Kasumi-1 (cell line): ENCODE measurements at places on chromosomes 2 and 18.

DNA sequence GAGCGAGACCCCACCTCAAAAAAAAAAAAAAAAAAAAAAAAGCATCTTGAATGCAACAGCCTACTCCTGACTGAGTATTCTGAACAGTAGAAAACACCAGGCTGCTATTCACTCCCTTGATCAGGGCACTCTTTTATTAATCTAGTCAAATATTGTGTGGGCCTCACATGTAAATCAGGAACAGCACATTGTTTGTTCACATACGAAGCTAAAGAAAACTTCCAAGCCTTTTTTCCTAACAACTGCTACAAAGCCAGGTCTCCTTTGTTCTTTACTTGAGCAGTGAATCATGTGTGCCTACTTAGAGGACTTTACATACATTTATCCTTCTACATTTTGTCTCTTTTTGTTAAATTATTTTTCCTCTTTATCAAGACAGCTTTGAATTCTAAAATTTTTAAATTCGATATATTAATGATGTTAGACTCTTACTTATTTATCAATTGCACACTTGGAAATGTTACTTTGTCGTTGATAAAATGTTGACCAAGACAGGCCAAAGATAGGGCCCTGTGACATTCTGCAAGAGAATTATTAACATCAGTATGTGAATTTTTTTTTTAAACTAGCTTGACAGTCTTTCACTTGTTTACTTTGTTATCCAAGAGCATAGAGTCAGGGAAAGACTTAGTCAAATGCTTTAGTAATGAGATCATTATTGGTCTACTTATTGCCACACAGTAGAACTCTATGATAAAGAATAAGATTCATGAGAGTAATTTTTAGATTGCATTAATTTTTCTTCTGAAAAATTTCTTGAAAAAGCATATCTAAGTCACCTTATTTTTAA lies 13.2 kb downstream of the SPATS2L start:
- DNase-seq: no peak

- DNase-seq: no peak
Measured at GRCh38 chr2:56099963-56100362, 83.8 kb upstream of the CCDC85A start.

DNA sequence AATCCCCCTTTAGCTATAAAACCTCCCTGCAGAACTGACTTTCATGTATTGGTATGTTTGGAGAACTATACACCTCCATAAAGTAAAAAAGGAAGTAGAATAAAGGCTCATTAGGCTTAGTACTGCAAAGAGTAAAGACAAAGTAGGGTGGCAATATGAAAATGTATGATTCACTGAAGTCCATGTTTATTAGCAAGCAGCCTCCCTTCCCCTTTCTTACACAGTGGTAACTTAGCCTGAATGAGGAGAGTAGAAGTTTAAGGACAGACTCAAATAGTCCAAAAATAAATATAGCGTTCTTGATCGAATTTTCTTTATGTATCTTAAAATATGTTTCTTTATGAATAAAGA lies 1.5 kb downstream of the ZNF804A start:
- peak; percentile 93 for DNase-seq

GRCh38 chr2:109127556-109127955 lies 1.4 kb upstream of the SH3RF3 start:
- DNase-seq: no peak

DNA sequence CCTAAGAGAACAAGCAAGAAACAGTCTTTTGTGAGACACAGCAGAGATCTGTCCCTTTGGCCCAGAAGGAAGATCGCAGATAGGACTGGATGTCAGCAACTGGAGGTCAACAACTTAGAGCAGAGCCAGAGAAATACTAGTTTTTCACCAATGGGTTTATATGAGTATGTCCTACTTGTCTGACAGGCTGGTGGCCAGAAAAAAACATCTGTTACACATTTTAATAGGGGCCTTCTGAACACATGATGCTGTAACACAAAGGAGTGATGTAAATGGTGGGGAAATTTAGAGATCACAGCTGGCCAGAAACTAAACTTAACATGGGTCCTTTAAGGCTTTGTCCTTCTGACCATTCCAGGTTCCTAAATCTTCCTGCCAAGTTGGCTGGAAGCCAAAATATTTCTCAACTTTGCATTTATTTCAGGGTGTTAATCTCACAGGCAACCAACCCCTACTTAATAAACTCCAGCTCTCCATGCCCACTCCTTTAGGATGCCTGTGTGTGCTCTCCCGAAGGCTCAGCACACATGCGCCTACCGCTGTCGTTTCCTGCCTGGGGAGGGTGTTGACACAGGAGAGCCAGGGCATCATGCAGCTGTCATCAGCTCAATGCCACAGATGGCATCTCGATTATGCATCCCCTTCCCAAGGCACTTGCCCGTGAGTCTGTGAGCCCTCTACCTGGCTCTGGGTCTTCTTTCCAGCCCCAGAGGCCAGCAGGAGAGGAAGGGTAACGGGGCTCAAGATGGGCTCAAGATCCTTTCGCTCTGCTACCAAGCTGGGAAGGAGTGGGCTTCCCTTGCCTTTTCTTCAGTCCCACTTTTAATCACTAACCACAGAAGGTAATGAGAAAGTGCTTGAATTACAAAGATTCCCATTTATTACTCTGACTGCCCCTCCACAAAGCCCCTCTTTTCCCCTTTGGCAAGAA lies 252.5 kb downstream of the ETAA1 start:
- DNase-seq: no peak

GRCh38 chr18:46310675-46311345 lies 206.6 kb downstream of the HAUS1 start:
- DNase-seq: no peak

GRCh38 chr2:199851883-199852282 lies 891 bp upstream of the FTCDNL1 start:
- no peak for DNase-seq

- no peak for DNase-seq
Measured at GRCh38 chr2:236665572-236666118, 96.0 kb downstream of the ACKR3 start.

DNA sequence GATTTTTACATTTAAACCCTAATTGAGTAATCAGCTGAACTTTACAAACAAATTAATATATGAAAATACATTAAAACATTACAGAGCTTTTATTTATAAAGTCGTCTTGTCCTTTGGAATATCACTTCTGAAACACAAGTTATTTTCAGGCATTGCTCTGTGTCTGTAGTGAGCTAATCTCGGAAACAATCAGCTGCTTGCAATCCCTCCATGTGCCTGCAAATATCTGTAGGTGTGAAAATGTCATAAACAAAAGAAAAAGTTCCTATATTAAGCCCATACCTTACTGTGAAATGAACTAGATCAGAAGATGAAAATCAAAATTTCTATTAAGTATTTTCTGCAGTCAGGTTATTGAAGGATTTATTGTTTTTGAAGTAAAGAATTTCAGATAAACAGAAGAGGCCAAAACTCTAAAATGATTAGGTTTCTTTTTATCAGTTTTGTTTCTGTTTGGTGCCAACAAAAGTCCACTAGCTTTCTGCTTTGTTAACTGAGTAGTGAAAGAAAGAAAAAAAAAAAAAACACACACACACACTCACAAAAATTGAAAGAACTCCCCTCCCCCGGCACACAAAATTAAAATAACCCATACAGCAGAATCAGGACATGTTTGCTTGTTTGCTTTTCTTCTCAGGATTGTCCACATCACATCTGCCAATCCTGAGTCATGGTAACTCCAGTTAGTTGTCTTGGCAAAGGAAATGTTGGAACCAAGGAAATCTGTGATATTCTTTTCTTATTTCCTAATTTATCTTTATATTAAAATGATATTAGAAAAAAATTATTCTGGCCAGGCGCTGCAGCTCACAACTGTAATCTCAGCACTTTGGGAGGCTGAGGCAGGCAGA lies 627.0 kb upstream of the SLC39A10 start:
- no peak for DNase-seq

- no peak for DNase-seq
Measured at GRCh38 chr2:61055557-61055956, 10.1 kb upstream of the SANBR start.

DNA sequence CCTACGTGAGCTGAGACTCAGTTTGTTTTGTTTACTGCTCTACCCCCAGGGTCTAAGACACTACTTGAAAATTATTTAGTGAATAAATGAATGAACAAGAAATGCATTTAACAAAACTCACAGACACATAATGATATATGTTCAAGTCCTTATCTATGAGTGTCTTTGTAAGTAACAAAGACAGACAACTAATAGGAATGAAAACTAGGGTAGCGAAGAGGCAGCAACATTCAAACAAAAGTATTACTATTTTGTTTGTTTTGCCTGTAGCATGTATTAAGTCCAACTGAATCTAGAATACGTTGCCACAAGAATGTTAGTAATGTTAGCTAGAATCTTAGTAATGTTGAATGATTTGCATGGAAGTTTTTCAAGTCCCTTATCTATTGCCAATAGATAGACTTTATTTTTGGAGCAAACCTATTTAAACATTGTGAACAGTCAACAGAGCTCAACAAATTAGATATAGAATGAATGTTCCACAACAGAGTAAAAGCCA lies 144.8 kb upstream of the VWC2L start:
- no peak for DNase-seq

DNA sequence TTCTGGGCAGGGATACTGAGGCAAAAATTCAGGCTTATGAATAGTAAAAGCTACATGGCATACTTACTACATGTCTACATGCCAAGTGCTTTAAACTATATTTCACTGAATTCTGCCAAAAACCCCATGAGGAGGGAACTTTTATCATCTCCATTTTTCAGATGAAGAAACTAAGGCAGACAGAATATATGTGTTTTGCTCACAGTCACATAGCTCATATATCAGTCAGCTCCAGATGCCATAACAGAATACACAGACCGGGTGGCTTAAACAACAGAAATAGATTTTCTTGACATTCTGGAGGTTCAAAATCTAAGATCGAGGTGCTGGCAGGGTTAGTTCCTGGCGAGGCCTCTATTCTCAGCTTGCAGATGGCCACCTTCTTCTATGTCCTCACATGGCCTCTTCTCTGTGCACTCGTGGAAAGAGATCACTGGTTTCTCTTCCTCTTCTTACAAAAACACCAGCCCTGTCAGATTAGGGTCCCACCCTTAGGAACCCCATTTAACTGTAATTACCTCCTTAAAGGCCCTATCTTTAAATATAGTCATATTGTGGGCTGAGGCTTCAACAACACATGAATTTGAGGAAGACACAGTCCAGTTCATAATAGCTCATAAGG lies 27.1 kb upstream of the CREB1 start:
- DNase-seq: no peak

DNA sequence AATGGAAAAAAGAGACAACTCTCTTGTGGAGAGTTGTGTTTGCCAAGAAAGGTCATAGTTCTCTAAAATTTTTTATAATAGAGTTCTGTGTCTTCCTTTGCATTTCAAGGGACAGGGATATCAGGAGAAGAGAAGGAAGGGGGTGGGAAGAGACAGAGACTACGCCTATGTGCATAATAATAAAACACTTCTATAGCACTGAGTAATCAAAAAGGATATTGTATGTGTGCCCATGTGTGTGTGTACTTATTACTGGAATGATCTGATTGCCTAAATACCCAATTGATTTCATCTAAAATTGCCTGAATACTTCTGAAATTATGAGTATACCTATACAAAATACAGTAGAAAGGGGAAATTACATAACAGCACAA lies 803.7 kb upstream of the ACVR2A start:
- no peak for DNase-seq

DNA sequence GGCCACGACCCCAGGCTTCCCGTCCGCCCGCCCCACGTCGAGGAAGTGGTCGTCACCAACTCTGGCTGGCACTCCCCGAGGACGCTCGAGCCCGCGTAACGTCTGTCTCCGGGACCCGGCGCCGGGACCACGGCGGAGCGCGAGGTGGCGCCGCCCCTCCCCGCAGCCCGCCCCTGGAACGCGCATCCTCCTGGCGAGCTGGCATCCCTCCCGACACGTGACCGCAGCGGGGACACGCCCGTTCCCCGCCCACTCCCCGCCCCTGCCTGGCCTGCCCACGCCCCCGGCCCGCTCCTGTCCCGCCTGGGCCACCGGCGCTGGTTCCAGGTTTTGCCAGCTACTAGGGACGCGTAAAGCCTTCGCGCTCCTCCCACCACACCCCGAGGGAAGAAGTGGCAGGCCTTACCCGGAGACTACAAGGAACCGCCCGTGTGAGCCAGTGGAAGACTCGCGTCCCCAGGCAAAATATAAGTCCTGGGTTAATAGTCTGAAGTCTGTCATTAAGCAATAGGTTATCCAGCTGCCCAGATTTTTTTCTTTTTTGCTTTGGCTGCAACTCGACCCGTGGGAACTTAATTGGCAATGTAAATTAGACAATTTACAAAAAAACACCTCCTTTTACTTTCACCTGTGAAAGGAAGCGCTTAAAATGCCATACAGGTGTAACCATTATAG lies at the start of gene OSBPL1A:
TSS of gene OSBPL1A (minus strand) at position 131 of the 675 bp plus-strand sequence. CDS start 20,291 bp downstream, outside the sequence.
- peak; percentile 96 for DNase-seq

DNA sequence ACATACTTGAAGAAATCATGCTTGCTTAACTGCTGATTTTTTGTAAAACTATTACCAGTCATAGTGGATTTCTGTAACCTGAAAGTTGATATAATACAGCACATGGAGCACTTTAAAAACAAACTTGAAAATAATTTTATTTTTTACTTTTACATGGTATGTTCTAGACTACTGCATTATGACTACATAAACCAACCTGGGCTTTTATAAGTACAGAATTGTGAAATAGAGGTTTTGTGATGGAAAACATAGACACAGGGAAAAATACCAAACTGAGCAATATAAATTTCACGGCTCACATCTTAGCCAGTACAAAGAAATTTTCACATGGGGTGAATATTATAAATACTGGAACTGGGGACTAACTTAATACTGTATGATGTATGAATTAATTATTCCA lies 59.3 kb upstream of the CTIF start:
- DNase-seq: no peak

DNA sequence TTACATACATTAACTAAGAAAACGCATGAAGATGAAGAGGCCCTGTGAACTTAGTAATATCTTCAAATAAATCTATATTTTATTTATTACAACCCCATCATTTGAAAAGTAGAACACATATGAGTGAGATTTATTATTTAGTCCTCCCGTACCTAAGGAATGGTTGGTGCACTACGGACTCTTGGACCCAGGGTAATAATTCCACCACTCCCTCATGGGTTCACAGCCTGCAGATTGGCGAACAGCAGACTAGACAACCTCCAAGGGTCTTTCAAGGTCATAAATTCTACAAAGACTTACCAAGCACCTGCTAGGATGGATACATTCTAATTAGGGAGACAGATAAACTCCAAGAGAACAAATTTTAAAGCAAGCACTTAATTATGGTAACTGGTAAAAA lies 51.6 kb downstream of the GALNT14 start:
- DNase-seq: no peak

- no peak for DNase-seq
Measured at GRCh38 chr2:98913916-98914712, 21.9 kb downstream of the CRACDL start.

GRCh38 chr2:20674974-20675679 lies 8.2 kb downstream of the GDF7 start:
- DNase-seq: no peak

- peak; percentile 5 for DNase-seq
Measured at GRCh38 chr2:30631051-30631671, 176.1 kb downstream of the CAPN13 start.

- no peak for DNase-seq
Measured at GRCh38 chr2:832635-833034, 118.0 kb upstream of the SNTG2 start.

DNA sequence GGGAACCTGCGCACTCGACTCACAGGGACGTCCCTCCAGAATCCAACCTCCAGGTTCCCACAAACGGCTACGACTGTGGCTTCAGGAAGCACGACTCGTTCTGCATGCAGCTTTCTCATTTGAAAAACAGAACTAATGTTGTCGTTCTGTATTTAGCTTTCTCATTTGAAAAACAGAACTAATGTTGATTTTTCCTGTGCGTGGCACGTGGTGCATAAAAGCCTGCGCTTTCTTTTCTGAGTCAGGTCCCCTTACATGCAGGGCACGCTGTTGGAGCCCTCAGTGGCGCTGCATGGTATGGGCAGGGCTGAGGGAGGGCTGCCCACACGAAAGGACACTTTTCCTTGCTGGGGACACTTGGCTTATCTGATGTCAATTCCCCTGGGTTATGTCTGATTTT lies 124.3 kb downstream of the TMEM18 start:
- no peak for DNase-seq
